Prostate gland (tissue), 2 donors: ENCODE measurements at places on chromosomes 5 and 9.

- no peak for DNase-seq
- no peaks in the 10 kb centered on the region for H3K4me1 ChIP-seq
- H3K36me3 ChIP-seq: no peaks in the 10 kb centered on the region
- no peak overlapping the region for H3K4me3 ChIP-seq
- H3K27ac ChIP-seq: no peak overlapping the region
Measured at GRCh38 chr5:27465140-27465539, 426.8 kb upstream of the CDH9 start.

DNA sequence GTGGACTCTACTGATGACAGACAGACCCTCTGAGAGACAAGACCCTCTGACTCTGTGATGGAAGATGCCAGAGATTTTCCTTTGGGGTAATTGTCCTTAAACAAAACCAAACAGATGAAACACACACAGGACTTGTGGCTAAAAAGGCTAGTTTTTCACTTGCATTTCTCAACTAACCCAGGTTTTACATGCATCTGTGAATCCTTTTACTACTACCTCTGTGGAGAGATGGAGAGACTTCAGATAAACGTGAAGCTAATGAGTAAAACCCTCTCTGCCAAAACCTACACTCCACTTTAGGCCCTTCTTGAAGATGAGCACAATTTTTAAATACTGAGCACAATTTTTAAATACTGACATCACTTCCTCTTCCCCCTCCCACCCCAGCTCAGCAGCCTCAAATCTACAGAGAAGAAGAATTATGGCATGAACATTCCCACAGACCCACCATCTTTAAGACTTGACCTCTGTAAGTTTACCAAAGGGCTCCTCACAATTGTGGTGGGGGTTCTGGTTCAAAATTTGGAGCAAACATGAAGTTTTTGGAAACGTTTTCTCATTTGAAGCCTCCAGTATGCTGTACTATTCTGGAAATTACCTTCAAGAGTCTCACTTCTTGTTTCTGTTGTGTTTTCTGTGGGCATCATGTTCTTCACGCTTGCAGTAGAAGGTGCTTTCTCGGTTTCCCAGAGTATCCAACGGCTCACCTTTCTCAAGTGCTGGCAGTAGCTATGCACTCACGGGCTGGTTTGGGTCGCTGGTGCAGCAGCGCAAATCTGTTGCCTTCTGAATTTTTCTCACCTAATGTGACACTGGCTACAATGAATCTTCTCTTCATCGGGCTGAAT is 42.7 kb downstream of the ACER2 start:
- H3K4me1 ChIP-seq: no peaks in the 10 kb centered on the region
- H3K36me3 ChIP-seq: no peaks in the 10 kb centered on the region
- DNase-seq: no peak
- no peak overlapping the region for H3K27ac ChIP-seq
- no peaks in the 10 kb centered on the region for H3K27me3 ChIP-seq

- H3K4me3 ChIP-seq: no peak overlapping the region
- H3K4me1 ChIP-seq: no peaks in the 10 kb centered on the region
- no peak overlapping the region for H3K27ac ChIP-seq
- no peaks in the 10 kb centered on the region for H3K36me3 ChIP-seq
- DNase-seq: no peak
- H3K27me3 ChIP-seq: no peaks in the 10 kb centered on the region
Measured at GRCh38 chr5:7251132-7251531, 144.8 kb upstream of the ADCY2 start.

DNA sequence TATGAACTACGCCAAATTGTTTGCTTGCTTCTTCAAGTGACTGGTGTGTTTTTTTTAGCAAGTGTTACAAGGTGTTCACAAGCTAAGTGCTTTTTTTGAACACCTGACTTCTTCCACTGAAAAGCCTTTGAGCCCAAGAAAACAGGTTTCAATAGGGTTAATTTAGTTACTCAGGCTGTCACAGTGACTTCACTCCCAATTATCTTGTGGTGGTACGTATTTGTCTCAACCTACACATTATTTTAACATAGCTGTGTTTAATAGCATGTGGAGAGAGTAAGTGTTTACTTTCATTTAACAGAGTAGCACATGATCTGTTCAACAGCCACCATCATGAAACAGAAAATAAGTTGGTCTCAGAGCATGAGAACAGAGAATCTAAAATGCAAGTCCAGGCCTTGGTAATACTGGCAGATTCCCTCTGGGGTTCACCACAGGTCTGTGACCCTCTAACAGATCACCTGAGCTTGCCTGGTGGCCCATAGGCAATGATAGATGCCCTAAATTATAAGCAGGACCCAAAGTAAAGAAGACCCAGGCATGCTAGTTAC is 267.7 kb upstream of the SMARCA2 start:
- no peak overlapping the region for H3K4me3 ChIP-seq
- no peaks in the 10 kb centered on the region for H3K4me1 ChIP-seq
- no peaks in the 10 kb centered on the region for H3K27me3 ChIP-seq
- no peaks in the 10 kb centered on the region for H3K36me3 ChIP-seq

DNA sequence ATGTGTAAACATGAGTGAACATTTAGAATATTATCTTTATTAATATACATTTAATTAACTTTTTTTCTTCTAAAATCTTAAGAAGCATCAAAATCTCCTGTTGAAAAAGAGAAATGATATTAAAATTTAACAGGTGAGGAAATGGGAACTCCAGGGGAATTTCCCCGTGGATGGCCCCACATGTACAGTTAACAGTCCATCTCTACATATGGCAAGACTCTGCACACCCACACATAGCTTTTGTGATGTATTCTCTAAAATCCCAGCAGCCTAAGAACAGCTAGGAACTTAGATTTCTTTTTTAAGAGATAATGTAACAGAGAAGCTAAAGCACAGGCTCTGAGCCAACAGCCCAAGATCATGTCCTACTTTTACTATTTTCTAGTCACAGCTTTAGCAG is 556.3 kb upstream of the RGMB start:
- H3K36me3 ChIP-seq: no peaks in the 10 kb centered on the region
- no peak overlapping the region for H3K4me3 ChIP-seq
- no peaks in the 10 kb centered on the region for H3K4me1 ChIP-seq
- no peaks in the 10 kb centered on the region for H3K27me3 ChIP-seq
- DNase-seq: no peak

GRCh38 chr9:77454663-77455062 is 193.5 kb downstream of the GNA14 start:
- DNase-seq: no peak
- H3K27me3 ChIP-seq: no peaks in the 10 kb centered on the region
- H3K36me3 ChIP-seq: no peaks in the 10 kb centered on the region
- H3K4me3 ChIP-seq: no peak overlapping the region
- H3K27ac ChIP-seq: no peak overlapping the region

DNA sequence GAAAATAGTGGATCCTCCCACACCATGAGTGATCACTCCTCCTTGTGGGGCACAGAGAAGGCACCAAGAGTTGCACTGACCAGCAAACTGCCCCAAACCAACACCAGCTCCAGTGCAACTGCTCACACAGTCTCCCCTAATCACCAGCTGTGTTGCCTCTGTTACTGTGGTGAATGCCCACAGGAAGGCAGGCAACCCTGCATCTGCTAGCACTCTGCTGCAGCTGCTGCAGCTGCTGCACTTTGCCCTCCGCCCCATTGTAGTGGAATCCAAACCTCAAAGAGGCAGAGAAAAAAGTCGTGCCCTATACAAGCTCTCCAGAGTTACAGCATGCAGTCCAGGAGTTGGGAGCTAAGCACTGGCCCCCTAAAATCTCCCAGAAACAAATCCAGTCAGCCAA is 339.6 kb downstream of the TRIM36 start:
- no peak overlapping the region for H3K27ac ChIP-seq
- no peak overlapping the region for H3K4me3 ChIP-seq
- DNase-seq: no peak
- H3K27me3 ChIP-seq: no peaks in the 10 kb centered on the region
- H3K4me1 ChIP-seq: no peaks in the 10 kb centered on the region
